NCI-H345 (cell line): ENCODE measurements at places on chromosomes 12 and 14.
A peak's percentile ranks its signal among the peaks of the same experiment; 100 is the strongest.

GRCh38 chr14:74029136-74029535 lies 10.0 kb downstream of the BBOF1 start:
- DNase-seq = no peak

DNA sequence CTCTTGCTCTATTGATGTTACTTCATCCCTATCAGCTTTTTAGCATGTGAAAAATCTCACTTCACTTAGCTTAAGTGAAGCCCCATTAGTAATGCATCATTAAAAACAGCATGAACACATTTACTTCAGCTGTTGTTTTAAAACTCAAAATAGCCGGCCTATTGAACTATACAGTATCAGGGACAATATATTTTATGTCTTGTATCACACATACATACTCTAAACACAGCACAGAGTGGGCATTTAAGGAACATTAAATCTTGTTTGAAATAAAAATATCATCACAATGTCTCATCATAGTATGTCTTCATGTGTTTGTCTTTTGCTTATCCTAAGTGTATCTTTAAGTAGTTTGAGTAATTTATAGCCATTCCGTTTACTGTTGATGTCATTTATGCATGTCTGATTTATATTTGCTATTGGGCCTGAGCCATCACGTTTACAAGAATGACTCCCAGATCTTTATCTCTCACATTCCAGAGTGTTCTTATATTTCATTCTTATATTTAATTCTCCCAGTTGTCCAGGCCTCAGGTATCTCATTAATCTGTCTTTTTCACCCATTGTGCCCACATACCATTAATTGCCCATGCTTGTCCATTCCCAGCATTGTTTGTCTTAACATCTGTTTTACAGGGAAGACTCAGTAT lies 57.5 kb downstream of the ARHGAP5 start:
- DNase-seq = peak; percentile 64

DNA sequence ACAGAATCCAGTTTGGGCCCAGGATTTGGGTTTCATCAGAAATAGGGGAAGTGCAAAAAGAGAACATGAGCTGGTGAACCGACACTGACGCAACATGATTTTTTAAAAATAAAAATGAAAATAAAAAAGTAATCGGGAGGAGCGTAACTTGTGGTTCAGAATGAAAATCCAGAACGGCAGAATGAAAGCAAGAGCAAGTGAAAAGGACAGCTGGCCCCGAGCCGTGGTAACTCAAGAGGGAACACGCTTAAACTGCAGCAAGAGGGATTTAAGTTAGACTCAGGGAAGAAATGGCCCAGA lies 1.6 kb downstream of the SLC6A12 start:
- no peak for DNase-seq

DNA sequence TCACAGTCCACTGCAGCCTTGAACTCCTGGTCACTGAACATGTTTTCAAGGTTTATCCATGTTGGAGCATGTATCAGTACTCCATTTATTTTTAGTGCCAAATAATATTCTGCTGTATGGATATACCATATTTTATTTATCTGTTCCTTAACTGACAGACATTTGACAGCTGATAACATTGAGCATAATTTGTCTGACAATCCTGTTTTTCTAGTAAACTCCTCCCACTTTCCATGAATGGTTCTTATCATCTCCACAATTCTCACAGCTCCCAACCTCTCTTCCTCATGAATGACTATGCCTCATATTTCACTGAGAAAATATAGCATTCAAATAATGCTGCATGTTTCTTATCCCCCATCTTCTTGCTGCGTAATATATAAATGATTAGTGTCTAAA lies 33.3 kb downstream of the COCH start:
- DNase-seq = no peak

- no peak for DNase-seq
These were observed 139.5 kb downstream of the DAD1 start for GRCh38 chr14:22449600-22449905.

DNA sequence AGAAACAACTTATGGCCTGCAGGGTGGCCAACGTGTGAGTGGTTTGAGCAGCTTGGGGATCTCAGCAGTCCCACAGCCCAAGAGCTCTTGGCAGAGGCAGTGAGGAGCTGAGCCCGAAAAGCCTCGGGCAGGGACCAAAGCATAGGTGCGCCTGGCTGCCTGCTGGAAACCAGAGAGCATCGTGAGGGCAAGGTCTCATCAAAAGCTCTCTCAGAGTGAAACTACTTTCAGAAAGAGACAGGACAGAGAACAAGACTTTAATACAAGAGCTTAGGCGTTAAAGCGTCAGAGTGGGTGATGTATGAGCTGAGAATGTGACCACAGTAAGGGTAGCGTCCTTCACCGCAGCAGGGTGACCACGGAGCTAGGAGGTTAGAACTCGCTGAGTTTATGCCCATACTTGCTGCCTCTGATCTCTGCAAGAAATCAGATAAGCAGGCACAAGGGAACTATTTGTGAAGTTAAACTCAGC lies 30.8 kb downstream of the LGMN start:
- DNase-seq = no peak

GRCh38 chr12:123041811-123042655 lies 61.6 kb downstream of the ARL6IP4 start:
- no peak for DNase-seq

DNA sequence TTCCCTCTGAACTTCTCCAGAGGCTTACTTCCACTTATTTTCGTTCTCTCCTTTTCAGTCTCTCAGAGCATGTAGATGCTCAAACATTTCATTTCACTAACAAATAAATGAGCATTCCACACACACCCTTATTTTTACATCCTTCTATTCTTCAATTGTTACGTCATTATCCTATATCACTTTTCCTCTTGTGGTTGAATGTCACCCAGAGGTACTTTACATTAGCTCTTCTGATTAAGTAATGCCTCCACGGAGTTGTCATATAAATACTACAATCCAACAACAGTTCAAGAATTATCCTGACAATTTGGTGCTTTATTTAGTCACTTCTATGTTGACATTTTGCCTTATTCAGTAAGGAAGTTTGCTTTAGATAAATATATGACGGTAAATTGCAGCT lies 18.4 kb downstream of the FAR2 start:
- DNase-seq = no peak

DNA sequence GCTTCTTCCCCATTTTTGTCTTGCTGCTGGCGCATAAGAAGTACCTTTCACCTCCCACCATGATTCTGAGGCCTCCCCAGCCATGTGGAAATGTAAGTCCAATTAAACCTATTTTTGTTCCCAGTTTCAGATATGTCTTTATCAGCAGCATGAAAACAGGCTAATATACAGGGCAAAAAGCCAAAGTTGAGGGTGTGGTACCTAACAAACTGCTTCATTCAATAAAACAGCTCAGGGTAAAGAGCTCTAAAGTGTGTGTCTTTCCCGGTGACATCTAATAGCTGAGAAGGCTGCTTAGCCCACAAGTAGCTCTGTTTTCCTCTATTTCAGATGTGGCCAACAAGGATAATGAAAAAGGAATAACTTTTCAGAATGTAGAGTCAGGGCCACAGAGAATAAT lies 76.7 kb upstream of the SLC8A3 start:
- no peak for DNase-seq

GRCh38 chr12:3200032-3200617 lies 122.9 kb downstream of the TSPAN9 start:
- DNase-seq = peak; percentile 62

- no peak for DNase-seq
These were observed 172.5 kb upstream of the FOXN3 start for GRCh38 chr14:89589400-89590118.

DNA sequence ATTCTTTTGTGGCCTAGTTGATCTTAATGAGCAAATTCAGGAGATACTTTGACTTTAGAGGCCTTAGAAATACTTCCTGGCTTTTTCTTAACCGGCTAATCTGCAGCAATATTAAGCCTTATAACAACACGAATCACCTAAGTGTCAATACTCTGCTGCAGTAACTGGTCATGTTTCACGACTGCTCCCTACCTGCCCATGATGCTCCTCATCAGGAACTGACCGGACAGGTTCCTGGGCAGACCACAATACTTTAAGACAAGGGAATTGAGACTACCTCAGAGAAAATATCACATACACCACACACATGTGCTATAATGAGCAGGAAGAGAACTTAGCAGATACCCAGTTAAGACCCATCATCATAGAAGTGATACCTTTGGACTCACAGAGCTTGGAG lies 211.9 kb upstream of the BMP4 start:
- DNase-seq = no peak

DNA sequence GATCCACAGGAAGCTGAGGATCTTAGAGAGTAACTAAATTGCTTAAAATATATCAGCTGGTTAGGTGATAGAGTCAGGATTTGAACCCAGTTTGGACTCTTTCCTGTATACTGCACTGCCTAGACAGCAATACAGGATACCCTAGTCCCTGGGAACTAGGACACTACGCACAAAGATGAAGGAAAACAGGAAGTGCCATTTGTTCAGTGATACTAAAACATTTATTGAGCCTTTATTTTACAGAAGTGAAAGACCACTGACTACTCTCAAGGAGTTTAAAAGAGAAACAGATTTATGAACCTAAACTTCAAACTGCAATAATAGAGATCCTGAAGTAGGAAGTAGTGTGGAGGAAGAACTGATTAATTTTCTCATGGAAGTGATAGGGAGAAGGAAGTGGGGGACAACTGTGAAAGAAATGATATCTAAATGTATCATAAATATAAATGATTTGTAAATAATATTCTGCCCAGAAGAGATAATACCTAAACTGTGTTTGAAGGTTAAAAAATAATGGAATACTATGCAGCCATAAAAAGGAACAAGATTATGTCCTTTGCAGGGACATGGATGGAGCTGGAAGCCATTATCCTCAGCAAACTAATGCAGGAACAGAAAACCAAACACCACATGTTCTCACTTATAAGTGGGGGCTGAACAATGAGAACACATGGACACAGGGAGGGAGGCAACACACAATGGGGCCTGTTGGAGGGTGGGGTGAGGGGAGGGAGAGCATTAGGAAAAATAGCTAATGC lies 18.2 kb downstream of the MSRB3 start:
- no peak for DNase-seq

DNA sequence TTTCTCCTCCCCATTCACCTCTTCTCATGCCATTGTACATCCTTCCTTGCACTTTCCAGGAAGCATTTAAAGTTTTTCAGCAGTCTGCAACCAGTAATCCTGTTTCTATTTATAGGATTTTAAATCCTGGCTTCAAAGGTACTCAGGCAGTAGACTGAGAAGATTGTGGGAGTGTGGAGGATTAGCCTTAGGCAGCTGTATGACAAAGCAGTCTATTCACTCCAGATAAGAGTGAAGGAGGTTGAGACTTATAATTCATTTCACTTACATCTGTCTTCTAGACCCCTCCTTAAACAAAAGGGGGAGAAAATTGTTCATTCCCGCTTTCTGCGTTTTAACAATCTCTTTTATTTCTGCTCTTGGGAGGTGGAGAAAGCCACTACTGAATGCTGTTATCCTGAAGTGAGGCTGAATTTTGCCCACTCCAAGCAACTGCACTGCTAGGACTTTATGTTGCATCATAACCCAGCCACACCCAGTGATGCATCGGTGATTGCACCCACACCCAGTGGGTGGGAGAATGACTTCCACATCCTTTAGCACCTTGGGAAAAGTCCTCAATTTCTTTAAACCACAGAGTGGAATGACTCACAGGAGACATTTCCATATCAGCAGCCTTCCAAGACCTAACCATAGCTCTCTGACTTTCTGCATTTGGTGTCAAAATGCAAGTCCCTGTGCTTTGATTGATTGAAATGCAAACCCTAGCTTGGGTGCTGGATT lies 382.5 kb upstream of the ATP2B1 start:
- DNase-seq = no peak

DNA sequence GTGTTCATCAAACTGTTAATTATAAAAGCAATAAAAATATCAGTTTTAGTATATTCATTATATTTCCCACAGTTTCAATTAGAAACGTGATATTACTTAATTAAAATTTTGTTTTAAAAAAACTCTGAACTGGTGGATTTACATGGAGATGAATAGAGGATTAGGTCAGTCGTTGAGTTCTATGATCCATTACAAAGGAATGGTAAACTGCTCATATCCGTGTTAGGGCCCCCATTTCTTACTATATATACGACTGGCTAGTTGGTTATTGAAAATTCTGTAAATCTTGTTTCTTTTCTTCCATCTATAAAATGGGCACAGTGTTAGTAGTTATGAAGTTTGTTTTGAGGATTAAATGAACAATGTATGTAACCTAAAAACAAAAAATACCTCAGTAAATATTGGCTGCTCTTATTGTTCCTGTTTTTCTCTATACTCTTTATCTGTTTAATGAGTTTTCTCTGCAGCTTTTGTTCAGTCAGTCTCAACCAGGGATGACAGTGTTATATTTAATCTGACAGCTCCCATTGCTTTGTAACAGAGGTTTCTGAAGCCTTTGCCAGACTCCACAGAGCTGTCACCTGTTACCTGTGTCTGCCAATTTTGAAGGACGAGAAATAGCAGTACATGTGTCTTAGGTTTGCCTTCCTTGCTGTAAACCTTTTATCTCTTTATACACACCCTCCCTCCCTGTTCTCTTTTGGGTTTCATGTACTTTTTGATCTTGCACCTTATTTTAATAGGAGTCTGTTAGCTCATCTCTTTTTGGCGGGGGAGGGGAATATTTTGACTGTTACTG lies 41.5 kb downstream of the FRS2 start:
- no peak for DNase-seq

DNA sequence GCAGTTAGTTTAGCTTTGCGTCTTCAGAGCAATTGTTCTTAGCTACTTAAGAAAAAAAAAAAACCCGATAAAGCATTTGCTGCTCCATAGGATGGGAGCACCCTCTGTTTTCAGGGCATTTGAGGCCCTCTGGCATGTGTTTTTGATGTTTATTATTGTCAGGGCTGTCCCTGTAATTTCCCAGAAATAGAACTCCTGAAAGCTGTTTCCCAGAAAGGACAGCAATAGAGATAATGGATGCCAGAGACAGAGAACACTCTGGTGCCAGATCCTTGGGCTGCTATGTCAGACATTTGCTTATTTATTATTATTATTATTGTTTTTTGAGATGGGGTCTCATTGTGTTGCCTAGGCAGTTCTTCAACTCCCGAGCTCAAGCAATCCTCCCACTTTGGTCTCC lies 201.3 kb downstream of the ALG10 start:
- DNase-seq = no peak

GRCh38 chr14:29672831-29673230 lies 254.8 kb downstream of the PRKD1 start:
- no peak for DNase-seq

- DNase-seq = no peak
These were observed 114.5 kb downstream of the RPAP3 start for GRCh38 chr12:47591361-47591791.

GRCh38 chr12:56097738-56098137 lies 6.6 kb upstream of the PA2G4 start:
- no peak for DNase-seq

DNA sequence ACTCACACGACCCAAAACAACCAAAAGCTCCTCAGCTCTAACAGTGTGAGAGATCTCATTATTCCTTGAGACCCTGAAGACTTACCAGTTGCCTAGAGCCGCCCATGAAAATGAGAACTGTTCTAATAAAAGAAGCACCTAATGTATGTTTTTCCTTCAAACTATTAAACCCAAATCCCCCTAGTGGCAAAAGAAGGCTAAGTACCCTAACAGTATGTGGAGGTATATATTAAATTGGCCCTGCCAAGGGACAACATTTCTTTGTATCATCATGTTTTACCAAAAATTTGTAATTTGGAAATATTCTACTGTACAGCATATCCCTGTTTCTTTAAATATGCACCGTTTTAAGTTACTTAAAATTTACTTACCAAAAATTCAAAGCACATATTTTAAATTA lies 38.0 kb upstream of the PPFIA2 start:
- DNase-seq = no peak
